T follicular helper cell (primary cell): ENCODE measurements at places on chromosomes 16 and 17.

DNA sequence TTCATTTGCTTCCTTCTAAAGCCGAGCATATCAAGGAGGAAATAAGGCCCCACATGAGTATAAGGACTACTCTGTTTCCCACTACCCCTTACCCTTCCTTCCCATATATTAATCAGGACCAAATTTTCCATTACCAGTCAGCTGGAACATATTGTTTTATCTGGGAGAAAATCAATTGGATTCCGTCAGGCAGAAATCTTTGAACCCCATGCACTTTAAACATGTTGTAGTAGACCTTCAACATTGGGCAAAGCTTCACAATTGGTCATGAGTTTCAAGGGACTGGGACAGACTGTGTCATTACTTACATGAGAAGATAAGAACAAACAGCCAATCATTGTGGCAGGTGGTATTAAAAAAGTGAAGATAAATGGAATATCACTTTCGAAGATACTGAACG is 70.3 kb downstream of the ABCA8 start:
- no peak for DNase-seq

DNA sequence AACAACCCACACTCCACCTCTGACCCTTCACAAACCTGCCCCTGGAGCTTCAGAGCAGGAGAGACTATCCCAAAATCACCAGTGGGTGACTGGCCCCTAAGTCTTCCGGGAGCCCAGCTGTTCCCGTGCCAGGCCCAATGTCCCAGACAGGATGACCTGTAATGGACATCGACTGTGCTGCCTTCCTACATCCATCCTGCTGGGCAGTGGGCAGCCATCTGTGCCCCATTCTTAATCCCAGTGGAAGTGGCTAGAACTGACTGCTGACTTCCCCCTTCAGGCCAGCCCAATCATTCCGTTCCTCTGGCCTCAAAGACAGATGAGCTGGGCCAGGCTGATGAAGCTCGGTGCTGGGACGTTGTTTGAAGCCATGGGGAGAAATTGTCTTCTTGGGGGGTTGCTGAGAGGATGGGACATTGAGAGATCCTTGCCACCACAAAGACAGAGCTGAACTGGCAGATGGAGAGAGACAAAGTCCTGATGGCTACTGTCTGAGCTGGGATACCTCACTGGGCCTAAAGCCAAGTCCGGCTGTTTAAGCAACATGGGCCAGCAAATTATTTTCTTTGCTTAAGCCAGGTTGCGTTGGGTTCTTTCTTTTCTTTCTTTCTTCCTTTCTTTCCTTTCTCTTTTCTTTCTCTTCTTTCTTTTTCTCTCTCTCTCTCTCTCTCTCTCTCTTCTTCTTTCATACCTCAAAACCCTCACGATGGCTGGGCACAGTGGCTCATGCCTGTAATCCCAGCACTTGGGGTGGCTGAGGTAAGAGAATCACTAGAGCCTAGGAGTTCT is 17.9 kb upstream of the ALOX15B start:
- no peak for DNase-seq

DNA sequence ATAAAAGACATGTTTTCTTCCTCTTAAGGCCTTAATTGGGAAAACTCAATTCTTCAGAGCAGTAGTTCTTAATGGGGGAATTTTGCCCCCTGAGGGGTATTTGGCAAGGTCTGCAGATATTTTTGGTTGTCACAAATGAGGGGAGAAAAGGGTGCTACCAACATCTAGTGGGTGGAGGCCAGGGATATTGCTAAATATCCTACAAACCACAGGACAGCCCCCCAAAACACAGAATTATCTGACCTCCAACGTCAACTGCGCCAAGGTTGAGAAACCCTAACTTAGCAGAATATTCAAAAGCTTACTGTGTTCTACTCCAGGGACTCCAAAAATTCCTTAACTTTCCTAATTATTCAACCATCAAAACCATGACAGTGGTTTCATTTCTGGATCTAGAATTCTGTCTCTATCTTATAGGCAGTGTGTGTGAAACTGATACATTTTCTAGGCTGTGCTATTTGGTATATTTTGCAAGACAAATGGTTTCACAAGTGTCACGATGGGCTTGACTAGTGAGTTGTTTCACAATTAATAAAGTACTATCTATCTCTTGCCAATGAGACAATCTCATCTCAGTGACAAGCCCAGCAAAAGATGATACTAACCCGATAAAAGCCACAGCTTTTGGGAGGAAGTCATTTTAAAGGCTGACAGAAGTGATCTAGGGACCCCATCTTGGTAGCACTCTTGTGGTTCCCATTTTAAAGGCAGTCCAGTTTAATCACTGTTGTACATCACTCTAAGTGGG is 14.7 kb downstream of the TXNDC11 start:
- no peak for DNase-seq

DNA sequence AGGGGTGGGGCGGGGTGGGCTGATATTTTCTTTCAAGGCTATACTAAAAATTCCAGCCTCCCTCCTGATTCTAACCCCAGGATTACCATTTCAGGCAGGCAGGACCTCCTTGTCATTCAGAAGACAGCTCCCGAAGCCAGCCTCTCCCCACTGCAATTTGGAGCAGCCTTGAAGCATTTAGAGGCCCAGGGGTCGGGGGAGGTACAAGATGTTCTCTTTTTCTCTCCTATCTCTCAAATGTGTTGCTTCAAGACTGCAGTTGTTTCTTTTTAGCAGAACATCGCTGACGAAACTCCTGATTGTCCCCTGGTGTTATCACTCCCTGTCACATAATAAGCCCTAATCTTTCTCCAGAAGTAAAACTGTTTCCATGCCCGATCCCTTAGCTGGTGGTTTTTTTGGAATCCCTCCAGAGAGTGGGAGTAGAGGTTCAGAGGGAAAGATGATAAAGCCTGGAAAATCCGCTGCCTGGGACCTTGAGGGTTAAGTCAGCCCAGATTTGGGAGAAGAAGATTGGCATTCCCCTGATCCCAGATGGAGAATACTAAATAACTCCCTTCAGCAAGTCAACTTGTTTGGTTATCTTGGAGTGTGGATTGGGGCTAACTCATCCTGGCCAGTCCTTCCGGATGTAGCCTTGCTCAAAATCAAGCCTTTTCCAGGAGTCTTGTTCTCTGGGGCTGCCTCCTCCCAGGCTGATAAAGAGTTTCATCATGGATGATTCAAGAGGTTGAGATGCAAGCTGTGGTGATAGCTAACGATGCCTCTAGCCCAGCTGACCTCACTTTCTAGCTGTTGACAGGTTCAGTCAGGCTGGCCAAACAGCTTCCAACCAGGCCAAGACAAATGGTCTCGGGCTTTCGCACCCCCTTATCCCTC is 71.3 kb downstream of the SOX9 start:
- no peak for DNase-seq

DNA sequence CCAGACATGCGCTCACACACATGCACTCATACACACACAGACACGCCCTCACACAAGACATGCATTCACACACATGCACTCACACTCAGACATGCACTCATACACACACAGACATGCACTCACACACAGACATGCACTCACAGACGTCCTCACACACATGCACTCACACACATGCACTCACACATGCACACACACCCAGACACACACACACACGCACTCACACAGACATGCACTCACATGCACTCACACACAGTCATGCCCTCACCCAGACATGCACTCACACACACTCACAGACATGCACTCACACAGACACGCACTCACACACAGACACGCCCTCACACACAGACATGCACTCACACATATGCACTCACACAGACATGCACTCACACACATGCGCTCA is 2.1 kb upstream of the ZNF469 start:
- DNase-seq, result no peak

DNA sequence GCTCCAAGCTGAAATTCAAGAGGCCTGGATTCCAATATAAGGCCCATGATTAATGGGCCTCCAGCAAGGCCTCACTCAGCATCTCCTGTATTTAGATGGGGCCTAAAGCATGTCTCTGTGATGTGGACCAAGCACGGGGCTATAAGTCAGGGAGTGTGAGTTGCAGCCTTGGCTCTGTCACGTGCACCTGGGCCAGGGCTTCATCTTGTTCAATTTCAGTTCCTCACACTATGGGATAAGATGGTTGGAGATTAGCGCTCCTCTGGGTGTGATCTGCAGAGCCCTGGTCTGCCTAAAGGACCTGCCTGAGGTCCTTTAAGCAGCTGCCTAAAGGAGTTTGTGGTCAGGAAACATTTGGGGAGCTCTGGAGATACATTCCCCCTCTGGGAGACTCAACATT is 25.2 kb downstream of the KLHL36 start:
- no peak for DNase-seq

DNA sequence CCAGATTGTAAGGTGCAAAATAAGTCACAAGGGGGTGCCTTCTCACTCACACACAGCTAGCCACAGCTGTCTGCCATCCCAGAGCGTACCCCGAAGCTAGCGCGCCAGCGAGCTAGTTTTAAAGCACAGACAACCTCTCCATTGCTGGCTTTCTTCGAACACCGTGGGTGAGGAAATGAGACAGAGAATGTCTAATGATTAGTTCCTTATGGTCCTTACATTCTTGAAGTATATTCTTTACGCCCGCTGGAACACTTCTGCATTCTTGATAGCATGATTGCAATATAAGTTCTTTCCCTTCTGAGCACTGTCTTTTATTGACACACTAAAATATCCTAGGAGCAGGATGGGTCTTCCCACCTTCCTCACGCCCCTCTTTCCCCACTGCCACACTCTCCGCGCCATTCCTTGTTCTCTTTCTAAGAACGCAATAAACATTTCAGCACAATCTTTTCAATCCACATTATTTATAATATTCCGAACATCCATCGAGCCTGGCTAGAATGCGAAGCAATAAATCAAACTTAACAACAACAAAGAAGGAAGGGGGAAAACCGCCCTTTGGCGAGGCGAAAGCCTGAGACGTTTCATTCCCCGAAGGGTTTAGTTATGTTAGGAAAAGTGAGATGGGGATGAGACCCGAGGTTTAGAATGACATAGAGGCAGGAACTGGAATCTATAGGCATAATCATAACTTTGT is 251.3 kb downstream of the NTN1 start:
- DNase-seq, result no peak

DNA sequence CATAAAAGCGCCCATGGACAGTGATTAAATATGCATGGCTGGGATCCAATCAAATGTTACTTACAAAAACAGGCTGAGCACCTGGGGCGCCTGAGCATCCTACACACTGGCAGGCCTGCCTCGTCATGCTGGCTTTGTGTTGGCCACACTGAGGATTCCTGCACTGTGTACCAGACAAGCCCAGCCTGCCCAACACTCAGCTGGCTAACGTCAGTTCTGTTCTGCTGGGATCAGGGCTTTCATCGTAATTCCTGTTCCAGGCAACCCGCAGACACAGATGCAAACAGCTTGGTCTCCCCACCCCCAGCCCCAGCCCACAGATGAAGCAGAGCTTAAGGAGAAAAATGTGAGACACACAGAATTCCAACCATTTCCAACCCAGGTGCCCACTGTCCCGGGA is 30.7 kb downstream of the PIMREG start:
- no peak for DNase-seq

- DNase-seq, result no peak
Measured at GRCh38 chr17:11880714-11881113, 116.6 kb downstream of the ZNF18 start.

GRCh38 chr16:24524855-24525677 is 14.3 kb upstream of the RBBP6 start:
- no peak for DNase-seq

DNA sequence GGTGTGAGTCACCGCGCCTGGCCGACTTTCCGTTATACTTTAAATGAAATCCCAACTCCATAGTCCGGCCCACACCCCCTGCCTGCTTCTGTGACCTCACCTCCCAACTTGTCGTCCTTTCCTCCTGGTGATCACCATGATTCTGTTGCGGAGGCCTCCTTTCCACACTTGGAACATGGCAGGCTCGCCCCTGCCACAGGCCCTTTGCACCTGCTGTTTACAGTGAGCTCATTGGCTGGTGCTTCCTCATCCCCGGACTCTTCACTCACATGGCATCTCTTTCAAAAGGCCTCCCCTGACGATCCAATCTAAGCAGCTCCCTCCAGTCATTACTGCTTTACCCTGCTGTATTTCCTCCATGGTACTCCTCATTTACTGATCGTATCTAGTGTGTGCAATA is 64.6 kb downstream of the RAP1GAP2 start:
- DNase-seq, result no peak

- no peak for DNase-seq
Measured at GRCh38 chr17:82385559-82386254, 14.1 kb downstream of the UTS2R start.

DNA sequence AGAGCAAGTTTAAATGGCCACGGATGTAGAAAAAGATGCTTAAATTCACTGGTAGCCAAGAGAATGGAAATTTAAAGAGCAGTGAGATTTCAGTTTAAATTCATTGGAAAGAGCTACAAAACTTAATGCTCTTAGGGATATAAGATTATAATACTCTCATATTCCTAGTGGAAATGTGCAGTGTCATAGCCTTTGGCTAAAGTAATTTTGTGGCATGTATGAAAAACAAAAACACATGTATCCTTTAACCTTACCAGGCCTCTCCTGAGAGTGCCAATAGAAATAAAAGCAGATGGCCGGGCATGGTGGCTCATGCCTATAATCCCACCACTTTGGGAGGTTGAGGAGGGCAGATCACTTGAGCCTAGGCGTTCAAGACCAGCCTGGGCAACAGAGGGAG is 289.2 kb downstream of the PHKB start:
- DNase-seq, result no peak

GRCh38 chr17:70646673-70647072 is 477.3 kb downstream of the KCNJ2 start:
- DNase-seq, result no peak

DNA sequence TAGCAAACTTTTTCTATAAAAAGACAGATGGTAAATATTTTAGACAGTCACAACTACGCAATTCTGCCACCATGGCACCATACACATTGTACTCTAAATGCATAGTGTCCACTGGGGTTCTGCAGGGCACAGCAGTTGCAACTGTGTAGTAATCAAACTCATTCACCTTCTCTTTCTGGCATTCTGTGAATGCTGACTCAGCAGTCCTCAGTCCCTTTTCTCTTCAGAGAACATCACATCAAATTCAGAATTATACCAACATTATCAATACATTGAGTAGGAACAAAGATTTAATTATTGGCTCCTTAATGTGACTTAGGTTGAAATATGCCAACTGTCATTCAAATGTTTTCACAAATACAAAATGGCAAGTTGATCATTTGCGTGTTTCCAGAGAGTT is 74.2 kb upstream of the N4BP1 start:
- DNase-seq, result no peak

GRCh38 chr16:28931801-28932225 is at the start of gene CD19:
TSS of gene CD19 (plus strand) at chr16:28931971. CDS start at chr16:28932001, 30 bp downstream.
- DNase-seq, result no peak

DNA sequence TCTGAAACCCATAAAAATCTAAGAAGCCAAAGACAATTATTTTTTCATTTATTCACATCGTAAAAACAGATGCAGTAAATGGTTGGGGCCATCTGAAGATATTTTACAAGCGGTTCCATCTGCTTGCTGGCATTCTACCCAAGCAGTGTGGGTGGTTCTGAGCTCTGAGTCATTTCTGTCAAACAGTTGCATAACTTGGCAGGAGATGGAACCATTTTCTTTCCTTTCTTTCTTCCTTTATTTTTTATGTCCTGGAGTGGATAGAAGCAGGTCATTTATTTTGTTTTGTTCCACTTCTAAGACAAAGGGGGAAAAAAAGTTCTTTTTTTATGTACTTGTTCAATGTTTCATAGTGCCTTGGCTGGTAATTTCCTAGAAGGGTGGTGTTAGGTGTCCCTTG is 1151.9 kb upstream of the GOT2 start:
- DNase-seq, result no peak
